ENCODE measurements at places on chromosomes 3 and 15.

- DNase-seq = no peak
These were observed 52.1 kb downstream of the BSN start for GRCh38 chr3:49606427-49606826.

DNA sequence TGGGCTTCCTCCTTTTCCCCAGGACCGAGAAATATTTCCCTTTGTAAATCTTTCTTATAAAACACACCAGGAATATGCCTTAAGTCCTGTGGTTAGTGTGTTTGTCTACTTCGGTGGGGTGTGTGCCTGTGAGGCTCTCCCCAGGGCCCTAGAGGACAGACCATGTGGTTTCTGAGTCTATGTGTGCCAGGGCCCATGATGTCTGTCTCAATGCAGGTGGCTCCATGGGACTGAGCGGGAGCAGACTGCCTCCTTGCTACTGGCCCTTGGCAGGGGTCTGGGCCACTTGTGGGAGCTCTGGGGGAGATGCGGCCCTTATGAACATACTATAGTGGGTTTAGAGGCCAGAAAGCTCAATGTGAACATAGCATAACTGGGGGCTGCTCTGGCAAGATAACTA is 37.6 kb downstream of the SCN5A start:
- DNase-seq = no peak

- no peak for DNase-seq
These were observed 6.3 kb downstream of the IDH3A start for GRCh38 chr15:78155355-78155939.

DNA sequence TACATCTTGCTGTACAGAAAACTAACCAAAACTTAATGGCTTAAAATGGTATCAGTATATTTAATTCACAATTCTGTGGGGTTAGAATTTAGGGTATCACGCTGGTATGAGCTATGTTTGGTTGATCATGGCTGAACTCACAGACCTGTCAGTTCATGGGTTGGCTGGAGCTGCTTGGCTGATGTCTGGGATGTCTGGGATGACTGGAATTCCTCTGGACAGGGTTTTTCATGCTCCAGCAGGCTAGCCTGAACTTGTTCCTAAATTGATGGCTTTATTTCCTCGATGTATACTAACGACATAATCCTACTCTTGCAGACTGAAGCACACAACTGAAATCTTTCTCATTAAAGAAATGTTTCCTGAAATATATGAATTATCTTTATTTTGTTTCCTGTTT is 338.9 kb upstream of the GBE1 start:
- peak; percentile 77 for DNase-seq
